ENCODE measurements at places on chromosomes 4 and X.

GRCh38 chrX:40573763-40574162, 7.0 kb upstream of the ATP6AP2 start:
- no peak for DNase-seq

- DNase-seq: peak; percentile 95
Observed at GRCh38 chrX:45806410-45807121, 605.9 kb upstream of the DIPK2B start.

DNA sequence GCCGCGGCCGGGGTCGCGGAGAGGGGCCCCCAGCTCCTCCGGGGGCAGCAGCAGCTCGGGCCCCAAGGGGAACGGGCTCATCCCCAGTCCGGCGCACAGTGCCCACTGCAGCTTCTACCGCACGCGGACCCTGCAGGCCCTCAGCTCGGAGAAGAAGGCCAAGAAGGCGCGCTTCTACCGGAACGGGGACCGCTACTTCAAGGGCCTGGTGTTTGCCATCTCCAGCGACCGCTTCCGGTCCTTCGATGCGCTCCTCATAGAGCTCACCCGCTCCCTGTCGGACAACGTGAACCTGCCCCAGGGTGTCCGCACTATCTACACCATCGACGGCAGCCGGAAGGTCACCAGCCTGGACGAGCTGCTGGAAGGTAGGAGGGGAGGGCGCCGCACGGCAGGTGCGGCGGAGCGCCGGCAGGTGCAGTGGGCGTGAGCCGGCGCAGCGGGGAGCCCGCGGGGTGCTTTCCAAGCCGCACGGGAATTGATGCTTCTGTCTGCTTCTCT, 886 bp downstream of the DCLK2 start:
- DNase-seq: peak; percentile 37

DNA sequence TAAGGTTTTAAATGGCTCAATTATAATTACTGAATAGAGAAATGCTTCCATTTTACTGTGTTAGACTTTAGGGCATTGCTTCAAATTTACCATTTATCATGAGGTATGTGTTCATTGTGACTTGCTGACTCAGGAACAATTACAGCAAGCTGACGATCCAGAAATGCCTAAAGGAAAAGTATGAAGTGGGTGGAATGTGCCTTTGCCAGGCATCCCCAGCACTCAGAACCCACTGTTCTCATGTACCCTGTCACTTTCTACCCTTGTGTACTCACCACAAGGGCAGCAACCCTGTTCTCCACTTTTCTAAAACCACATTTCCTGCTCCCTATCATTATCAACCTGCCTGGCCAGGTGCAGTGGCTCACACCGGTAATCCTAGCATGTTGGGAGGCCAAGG, 41.5 kb downstream of the QRFPR start:
- no peak for DNase-seq

GRCh38 chrX:21740329-21741274, 17.3 kb downstream of the SMPX start:
- DNase-seq: no peak

- DNase-seq: no peak
Observed at GRCh38 chr4:97910005-97910404, 233.3 kb downstream of the STPG2 start.

DNA sequence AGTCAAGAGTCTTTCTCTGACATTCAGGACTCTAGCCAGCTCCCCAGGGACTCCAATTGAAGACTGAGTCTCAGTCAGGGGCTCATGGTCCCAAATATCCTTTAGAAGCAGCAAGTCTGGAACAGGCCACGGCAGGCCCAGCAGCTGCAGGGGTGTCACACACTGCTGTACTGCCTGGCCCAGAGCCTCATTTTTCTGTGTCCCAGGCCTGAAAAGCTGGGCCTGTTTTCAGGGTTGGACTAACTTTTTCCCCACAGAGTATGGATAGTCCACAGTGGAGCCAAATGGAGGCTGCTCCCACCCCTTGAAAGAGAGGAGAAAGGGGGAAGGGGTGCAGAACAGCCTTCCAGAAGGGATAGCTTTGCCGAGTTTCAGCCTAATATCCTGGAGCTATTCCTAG, 146.8 kb upstream of the NALF2 start:
- no peak for DNase-seq

DNA sequence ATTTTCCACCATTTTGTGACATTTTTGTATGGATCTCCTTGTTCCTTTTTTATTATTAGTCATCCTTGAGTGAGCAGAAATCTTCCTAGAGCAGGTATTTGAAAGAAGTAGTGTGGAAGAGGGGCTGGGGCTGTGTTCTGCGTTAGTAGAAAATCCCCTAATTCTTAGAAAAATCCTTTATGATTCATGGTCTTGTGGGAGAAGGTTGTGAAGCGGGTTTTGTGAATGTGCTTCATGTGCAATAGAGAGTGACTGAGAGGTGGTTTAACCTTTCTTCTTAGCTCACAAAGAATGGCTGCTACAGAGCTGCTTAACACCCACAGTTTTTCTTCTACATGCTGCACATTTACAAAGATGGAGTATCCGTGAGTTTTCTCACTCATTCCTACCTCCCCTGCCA, 220.5 kb downstream of the IDS start:
- DNase-seq: no peak

DNA sequence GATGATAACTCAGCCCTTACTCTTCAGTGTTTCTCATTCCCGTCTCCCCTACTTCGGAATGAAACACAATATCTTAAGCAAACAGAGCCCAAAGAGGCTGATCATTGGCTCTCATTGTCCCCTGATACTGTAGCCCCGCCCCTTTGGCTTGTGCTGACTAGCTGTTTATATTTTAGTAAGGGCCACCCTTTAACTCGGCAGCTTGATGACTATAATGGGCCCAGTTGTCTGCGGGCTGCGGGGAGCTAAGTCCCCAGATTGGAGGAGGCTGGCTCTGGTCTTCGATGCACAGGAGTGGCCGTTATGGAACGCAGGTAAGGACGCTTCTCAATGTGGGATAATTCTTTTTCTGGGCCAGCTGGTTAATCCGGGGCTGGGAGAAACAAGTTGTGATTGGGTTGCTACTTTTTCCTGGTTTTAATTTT, at the start of gene TRIM2:
Gene TRIM2, plus strand, starts transcription at position 197 of the 425 bp plus-strand sequence. Its CDS starts 88 bp downstream, at position 285.
- DNase-seq: peak; percentile 83

- DNase-seq: no peak
Observed at GRCh38 chr4:127856196-127856812, 24.4 kb upstream of the PLK4 start.

- DNase-seq: no peak
Observed at GRCh38 chr4:173091362-173091761, 77.2 kb upstream of the GALNT7 start.

- DNase-seq: no peak
Observed at GRCh38 chrX:154661170-154661569, 7.8 kb upstream of the CTAG2 start.

GRCh38 chr4:186029571-186030398, 39.2 kb upstream of the TLR3 start:
- DNase-seq: peak; percentile 50

- no peak for DNase-seq
Observed at GRCh38 chr4:17313194-17313593, 198.7 kb downstream of the QDPR start.

DNA sequence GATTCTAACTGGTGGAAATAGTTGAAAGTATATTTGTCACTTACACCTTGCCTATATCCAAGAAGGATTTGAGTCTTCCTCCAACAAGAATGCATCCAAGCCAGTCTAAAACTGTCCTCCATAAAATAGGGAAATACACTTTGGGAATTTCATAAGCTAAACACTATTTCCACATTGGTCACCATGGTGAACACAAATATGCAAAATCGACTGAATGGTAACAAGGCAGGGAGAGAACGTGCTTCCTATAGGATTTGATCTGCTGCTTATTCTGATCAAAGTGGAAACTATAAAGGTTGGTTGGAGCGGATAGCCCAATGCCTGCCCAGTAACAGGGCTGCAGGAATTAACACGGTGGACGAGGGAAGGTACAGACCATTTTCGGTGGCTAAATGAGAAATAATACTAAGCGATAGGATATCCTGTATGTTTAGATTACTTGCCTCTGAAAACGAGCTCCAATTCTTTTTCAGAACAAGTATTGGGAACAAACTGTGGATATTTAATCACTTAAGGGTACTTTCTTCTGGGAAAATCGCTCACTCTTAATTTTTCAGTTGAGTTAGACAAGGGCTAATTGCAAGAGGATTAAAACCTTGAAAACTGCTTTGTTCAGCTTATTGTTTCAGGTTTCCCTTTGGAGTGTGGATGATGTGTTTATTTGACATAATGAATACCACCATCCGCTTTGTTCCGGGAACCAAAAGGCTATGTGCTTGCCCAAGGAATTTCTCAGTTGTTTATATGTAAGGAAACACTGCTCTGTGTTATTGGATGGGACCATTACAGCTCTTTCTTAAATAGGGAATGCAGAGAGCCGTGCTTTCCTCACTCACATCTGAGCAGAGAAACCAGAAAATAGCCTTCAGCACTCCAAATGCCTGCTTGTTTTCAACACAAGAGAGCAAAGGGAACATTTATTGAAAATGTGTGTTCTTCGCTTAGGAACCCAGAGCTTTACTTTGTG, 194.4 kb downstream of the CBR4 start:
- peak; percentile 60 for DNase-seq

GRCh38 chr4:120691106-120691505, 231.4 kb downstream of the PRDM5 start:
- peak; percentile 49 for DNase-seq

DNA sequence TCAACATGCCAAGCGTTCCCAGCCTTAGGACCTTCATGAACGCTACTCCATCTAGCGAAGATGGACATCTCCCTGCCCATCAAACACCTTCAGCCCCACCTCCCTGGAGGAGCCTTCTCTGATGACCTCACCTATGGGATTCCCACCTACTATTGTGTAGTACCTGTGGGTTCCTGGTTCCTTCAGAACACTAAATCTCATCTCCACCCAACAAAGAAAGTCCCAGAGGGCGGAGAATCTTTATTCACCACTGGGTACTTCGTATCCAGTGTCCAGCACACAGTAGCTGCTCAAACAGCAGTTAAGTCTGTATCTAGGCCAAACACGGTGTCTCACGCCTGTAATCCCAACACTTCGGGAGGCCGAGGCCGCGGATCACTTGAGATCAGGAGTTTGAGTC, 10.1 kb downstream of the RBM47 start:
- no peak for DNase-seq

- DNase-seq: no peak
Observed at GRCh38 chr4:1503583-1504471, 97.6 kb upstream of the NKX1-1 start.

DNA sequence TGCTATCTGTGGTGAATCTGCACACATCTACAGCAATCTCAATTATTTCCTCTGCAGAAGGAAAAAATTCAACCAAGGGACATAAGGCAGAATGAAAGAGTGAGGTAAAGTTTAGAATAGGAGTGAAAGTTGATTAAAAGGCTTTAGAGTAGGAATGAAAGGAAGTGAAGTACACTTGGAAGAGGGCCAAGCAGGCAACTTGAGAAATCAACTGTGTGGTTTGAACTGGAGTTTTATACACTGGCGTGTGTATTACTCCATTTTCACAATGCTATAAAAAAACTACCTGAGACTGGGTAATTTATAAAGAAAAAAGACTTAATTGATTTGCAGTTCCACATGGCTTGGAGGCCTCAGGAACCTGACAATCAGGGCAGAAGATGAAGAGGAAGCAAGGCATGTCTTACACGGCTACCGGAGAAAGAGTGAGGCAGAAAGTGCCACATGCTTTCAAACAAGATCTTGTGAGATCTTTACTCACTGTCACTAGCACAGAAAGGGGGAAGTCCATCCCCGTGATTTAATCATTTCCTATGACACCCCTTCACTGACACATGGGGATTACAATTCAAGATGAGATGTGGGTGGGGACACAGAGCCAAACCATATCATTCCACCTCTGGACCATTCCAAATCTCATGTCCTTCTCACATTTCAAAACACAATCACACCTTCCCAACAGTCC, 234.8 kb downstream of the IL15 start:
- peak; percentile 18 for DNase-seq

DNA sequence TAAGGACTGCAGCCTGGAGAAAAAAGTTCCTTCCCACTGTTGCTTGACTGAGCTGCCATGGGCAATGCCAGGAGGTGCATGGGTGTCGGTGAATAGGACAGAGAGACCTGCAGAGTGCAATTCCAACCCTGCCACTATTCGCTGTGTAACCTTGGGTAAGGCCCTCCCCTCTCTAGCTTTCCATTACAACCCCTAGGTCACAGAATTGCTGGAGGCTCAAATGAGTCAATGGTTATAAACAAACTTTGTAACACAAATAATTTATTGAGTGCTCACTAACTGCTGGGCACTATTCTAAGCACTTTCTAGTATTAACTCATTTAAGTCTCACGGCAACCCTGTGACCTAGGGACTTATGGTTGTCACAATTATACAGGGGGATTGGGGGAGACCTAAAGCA, 37.8 kb downstream of the PJA1 start:
- no peak for DNase-seq

GRCh38 chrX:154534526-154535322, 11.9 kb downstream of the G6PD start:
- DNase-seq: peak; percentile 78

DNA sequence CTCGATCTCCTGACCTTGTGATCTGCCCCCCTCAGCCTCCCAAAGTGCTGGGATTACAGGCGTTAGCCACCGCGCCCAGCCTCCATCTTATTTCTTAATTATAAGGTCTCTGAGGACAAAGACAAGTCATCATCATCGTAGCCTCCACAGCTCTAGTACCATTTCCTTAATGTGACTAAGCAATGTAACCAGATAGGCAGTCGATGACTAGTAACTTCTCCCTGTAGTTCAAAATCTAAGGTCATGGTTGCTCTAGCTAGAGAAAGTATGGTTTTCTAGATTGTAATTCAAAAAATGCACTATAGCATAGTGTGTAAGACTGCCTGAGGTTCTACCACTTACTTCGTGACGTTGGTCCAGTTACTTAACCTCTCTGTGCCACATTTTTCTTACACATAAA, 6.9 kb downstream of the SLC39A8 start:
- DNase-seq: peak; percentile 8

DNA sequence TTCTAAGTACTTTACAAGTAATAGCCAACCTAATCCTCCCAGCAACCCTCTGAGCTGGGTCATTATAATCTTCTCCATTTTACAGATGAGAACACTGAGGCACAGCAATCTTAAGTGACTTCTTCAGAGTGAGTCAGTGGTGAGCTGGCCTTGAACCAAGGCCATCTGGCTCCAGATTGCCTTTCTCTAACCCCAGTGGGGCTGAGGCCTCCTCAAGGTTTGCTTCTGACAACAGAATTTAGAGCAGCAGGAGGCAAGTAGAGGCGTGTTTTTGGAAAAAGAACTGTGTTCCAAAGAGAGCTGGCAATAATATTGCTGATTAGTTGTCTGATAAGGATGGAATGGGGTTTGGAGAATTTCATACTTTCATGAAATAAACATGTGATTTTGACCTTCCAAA, 41.2 kb downstream of the PIR start:
- no peak for DNase-seq

GRCh38 chr4:86019906-86020305, 339.9 kb downstream of the MAPK10 start:
- peak; percentile 41 for DNase-seq
